Small intestine (tissue), 16 donors: ENCODE measurements at places on chromosomes 16 and 17. TPM values are rescaled to one million over a fixed set of nuclear protein-coding genes. Genes with fewer than 3 reads are reported as not detected.

NOTUM gene
- polyA plus RNA-seq, result 1.1 TPM

GRCh38 chr16:54171626-54172537 is 114.7 kb downstream of the IRX3 start:
- peak; percentile 31 for DNase-seq
- no peak overlapping the region for H3K27ac ChIP-seq
- peaks cover 60% of the 10 kb centered on the region for H3K27me3 ChIP-seq
- no peaks in the 10 kb centered on the region for H3K36me3 ChIP-seq
- peaks cover 4% of the 10 kb centered on the region for H3K4me1 ChIP-seq
- H3K4me3 ChIP-seq, result no peak overlapping the region

STAT3 gene
- 76.5 TPM for polyA plus RNA-seq

WDR81 gene
- polyA plus RNA-seq, result 23.4 TPM

GRCh38 chr16:8668113-8668512 is 6.3 kb upstream of the ABAT start:
- no peaks in the 10 kb centered on the region for H3K4me1 ChIP-seq
- H3K4me3 ChIP-seq, result no peak overlapping the region
- no peak for DNase-seq
- no peaks in the 10 kb centered on the region for H3K36me3 ChIP-seq
- H3K27me3 ChIP-seq, result no peaks in the 10 kb centered on the region

TP53TG3 gene
- not detected for polyA plus RNA-seq

GRCh38 chr17:77433385-77434135 is 292.8 kb downstream of the SEC14L1 start:
- H3K27me3 ChIP-seq, result no peaks in the 10 kb centered on the region
- peaks cover 78% of the 10 kb centered on the region for H3K4me1 ChIP-seq
- peak overlapping the region; percentile 29 for H3K27ac ChIP-seq
- H3K36me3 ChIP-seq, result peaks cover 90% of the 10 kb centered on the region
- DNase-seq, result no peak
- H3K4me3 ChIP-seq, result no peak overlapping the region

KAT7 gene
- 12.5 TPM for polyA plus RNA-seq

GRCh38 chr16:79151-80054 is 1.4 kb downstream of the MPG start:
- H3K27ac ChIP-seq, result no peak overlapping the region
- H3K27me3 ChIP-seq, result no peaks in the 10 kb centered on the region
- DNase-seq, result no peak
- no peak overlapping the region for H3K4me3 ChIP-seq

GRCh38 chr17:82339634-82340580 is 6.3 kb upstream of the SECTM1 start:
- no peaks in the 10 kb centered on the region for H3K36me3 ChIP-seq
- no peak overlapping the region for H3K4me3 ChIP-seq
- H3K4me1 ChIP-seq, result peaks cover 21% of the 10 kb centered on the region
- no peak for DNase-seq

GRCh38 chr17:75878174-75878998 is at the start of gene TRIM47:
Gene TRIM47 (minus strand): TSS chr17:75878581. CDS start chr17:75878548, 33 bp downstream.
- H3K36me3 ChIP-seq, result peaks cover 28% of the 10 kb centered on the region
- peak within 1 kb of the TSS; percentile 65 for H3K4me3 ChIP-seq
- DNase-seq, result peak; percentile 49
- peak within 1 kb of the TSS; percentile 94 for H3K27ac ChIP-seq
- no peaks in the 10 kb centered on the region for H3K27me3 ChIP-seq
- no peaks in the 10 kb centered on the region for H3K4me1 ChIP-seq

- H3K36me3 ChIP-seq, result no peaks in the 10 kb centered on the region
- H3K27me3 ChIP-seq, result no peaks in the 10 kb centered on the region
- no peak overlapping the region for H3K27ac ChIP-seq
- DNase-seq, result no peak
These were observed 9.6 kb upstream of the BCAR1 start for GRCh38 chr16:75260851-75261589.

DNA sequence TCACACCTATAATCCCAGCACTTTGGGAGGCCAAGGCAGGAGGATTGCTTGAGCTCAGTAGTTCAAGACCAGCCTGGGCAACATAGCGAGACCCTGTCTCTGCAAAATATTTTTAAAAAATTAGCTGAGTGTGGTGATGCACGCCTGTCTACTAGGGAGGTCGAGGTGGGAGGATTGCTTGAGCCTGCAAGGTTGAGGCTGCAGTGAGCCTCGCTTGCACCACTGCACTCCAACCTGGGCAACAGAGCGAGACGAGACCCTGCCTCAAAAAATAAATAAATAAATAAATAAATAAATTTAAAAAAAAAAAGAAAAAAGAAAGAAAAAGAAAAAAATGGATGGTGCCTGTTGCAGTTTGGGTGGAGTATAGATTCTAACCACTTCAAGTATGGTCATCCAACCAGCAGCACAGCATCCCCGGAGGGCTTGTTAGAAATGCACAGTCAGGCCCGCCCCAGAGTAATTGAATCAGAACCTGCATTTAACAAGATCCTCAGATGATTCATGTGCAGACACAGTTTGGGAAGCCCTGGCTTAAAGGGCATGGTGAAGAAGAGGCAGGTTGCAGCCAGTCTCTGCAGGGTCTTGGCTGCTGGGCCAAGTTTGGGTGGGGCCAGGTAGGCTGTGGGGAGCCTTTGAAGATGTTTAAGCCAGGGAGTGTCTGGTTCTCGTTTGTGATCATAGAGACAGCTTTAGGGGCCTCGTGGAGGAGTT is 40.8 kb downstream of the MRC2 start:
- H3K27ac ChIP-seq, result no peak overlapping the region
- H3K4me1 ChIP-seq, result no peaks in the 10 kb centered on the region
- H3K27me3 ChIP-seq, result no peaks in the 10 kb centered on the region

GRCh38 chr16:67302970-67303369 is 23.6 kb downstream of the KCTD19 start:
- no peaks in the 10 kb centered on the region for H3K36me3 ChIP-seq
- no peak for DNase-seq
- H3K27me3 ChIP-seq, result no peaks in the 10 kb centered on the region
- no peak overlapping the region for H3K27ac ChIP-seq

DNA sequence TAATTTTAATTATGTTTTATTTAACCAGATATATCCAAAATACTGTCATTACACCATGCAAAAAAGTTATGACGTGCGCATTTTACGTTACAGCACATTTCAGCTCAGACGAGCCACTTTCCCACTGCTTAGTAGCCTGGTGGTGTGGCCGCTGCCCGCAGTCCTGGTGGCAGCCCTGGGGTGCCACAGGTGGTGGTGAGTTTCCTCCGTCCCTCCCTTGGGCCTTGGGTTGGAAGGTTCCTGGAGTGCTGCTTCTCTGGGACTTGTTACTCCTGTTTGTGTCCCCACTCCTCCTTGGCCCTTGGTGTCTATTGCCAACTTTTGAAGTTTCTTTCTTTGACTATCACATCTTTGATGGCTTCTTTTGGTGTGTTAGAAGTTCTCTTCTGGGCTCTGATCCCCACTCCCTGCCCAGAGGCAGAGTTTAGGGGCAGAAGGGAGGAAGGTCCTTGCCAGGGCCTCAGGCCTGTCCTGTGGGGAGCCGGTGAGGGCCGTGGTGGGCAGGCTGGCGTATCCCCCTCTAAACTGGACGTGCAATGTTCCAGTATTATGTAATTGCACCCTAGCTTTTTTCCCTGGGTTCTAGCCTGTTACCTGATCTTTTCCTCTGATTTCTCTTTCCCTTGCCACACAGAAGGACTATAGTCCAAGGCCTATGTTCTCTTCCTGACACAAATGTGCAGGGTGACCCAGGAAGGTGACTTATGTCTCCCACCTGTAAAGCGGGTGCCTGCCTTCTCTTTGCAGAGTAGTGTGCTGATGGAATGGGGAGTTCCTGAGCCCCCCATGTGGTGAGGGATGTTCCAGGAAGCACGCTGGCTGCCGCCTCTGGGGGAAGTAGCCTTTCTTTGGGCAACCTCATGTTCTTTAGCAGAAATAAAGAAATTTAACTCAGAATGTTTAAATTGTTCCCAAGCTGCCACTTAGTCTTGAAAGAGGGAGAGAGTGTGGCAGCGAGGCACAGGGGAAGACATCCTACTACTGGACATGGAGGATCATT is 8.4 kb downstream of the MPRIP start:
- no peaks in the 10 kb centered on the region for H3K27me3 ChIP-seq
- peaks cover 53% of the 10 kb centered on the region for H3K36me3 ChIP-seq
- H3K27ac ChIP-seq, result peak overlapping the region; percentile 83
- H3K4me1 ChIP-seq, result peaks cover 23% of the 10 kb centered on the region

- no peaks in the 10 kb centered on the region for H3K27me3 ChIP-seq
- DNase-seq, result peak; percentile 84
- H3K4me3 ChIP-seq, result peak within 1 kb of the TSS; percentile 52
- H3K36me3 ChIP-seq, result peaks cover 6% of the 10 kb centered on the region
These were observed at the start of gene ABHD15 for GRCh38 chr17:29566473-29567303. Gene ABHD15 (minus strand): TSS chr17:29567037. CDS start chr17:29566966, 71 bp downstream.

GRCh38 chr17:47967607-47968252 is 3.2 kb upstream of the CDK5RAP3 start:
- peak; percentile 76 for DNase-seq
- no peaks in the 10 kb centered on the region for H3K36me3 ChIP-seq
- peak overlapping the region; percentile 53 for H3K27ac ChIP-seq
- H3K4me3 ChIP-seq, result no peak overlapping the region
- peaks cover 6% of the 10 kb centered on the region for H3K4me1 ChIP-seq

KRTAP9-2 gene
- polyA plus RNA-seq, result not detected

- no peaks in the 10 kb centered on the region for H3K4me1 ChIP-seq
- H3K27me3 ChIP-seq, result no peaks in the 10 kb centered on the region
- H3K27ac ChIP-seq, result peak overlapping the region; percentile 92
- no peak for DNase-seq
- H3K36me3 ChIP-seq, result no peaks in the 10 kb centered on the region
These were observed 17.5 kb downstream of the ANKRD40 start for GRCh38 chr17:50689956-50690886.
